Renal cortex interstitium (tissue), 15 donors: ENCODE measurements at places on chromosomes 2 and 18.

- no peak for DNase-seq
Measured at GRCh38 chr2:202185156-202185555, 53.2 kb downstream of the SUMO1 start.

GRCh38 chr2:109321570-109321969 lies 192.6 kb downstream of the SH3RF3 start:
- no peak for DNase-seq

DNA sequence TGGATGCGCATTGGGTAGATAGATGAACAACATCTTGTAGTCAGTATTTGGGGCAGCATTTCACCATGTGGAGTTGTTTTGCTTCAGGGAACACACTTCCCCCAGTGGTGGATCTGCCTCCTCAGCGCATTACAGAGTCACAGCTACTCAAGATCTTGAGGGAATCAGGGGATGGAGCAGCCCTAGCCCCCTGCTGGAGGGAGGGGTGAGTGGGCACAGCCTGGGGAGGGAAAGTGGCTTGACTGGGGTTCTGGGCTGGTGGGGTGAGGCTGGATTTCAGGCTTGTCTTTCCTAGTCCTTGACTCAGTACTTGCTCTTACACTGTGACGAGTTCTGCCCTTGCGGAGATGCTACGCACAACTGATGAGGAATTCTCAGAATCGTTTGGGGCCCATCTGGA lies 271.0 kb upstream of the HS6ST1 start:
- DNase-seq: no peak

GRCh38 chr2:61793389-61793836 lies 60.4 kb downstream of the FAM161A start:
- DNase-seq: peak; percentile 41

DNA sequence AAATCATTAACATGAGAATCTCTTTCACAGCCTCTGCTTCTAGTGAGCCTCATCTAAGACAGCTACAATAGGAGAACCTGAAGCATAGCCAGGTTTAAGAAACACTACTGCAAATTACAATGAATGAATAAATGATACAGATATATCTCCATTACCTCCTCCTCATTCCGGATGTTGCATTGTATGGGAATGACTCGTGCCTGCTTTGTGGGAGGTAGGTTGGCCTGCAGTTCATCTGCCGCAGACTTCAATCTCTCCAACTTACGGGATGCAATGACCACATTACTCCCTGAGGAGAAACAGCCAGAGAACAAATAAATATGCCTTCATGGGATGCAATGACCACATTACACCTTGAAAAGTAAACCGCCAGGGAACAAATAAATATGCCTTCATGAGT lies 15.4 kb downstream of the PECR start:
- DNase-seq: no peak
